Stimulated activated CD8-positive, alpha-beta memory T cell treated with anti-CD3 and anti-CD28 coated beads, Interleukin-4, amount 100 ng/mL, for 1 hour (primary cell): ENCODE measurements at places on chromosomes 13 and 19.

DNA sequence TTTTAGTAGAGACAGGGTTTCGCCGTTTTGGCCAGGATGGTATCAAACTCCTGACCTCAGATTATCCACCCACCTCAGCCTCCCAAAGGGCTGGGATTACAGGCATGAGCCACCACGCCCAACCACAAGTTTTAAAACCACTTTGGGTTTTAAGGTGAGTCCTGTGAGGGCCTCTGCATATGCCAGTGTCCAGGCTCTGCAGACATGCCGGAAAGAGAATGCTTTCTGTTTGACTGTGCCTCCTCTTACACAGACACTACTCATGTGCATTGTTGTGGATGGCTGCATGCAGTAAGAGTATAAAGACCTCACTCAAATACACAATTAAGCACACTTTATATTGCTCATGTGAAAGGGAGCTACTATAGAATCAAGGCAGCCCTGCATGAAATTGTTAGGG is 20.8 kb upstream of the SLC25A30 start:
- no peak for DNase-seq

- no peak for DNase-seq
Measured at GRCh38 chr13:80040196-80040980, 300.5 kb downstream of the SPRY2 start.

DNA sequence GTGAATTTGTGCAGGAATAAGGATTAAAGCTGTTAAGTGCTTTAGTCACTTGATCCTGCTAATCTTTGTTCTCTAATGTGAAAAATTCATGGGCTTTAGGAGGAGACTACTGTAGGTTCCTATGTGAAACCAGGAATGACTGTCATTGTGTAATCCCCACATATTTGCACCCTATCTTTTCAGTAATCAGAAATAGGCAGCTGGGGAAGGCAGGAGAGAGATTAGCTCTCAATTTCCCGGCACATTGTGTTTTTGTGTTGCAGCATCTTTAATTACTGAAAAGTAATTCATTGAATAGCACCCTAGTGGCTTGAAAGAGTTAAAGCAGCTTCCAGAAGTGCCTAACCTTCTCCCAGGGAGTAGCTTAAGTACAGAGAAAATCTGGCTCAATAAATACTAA is 282.9 kb downstream of the OLFM4 start:
- DNase-seq = no peak

DNA sequence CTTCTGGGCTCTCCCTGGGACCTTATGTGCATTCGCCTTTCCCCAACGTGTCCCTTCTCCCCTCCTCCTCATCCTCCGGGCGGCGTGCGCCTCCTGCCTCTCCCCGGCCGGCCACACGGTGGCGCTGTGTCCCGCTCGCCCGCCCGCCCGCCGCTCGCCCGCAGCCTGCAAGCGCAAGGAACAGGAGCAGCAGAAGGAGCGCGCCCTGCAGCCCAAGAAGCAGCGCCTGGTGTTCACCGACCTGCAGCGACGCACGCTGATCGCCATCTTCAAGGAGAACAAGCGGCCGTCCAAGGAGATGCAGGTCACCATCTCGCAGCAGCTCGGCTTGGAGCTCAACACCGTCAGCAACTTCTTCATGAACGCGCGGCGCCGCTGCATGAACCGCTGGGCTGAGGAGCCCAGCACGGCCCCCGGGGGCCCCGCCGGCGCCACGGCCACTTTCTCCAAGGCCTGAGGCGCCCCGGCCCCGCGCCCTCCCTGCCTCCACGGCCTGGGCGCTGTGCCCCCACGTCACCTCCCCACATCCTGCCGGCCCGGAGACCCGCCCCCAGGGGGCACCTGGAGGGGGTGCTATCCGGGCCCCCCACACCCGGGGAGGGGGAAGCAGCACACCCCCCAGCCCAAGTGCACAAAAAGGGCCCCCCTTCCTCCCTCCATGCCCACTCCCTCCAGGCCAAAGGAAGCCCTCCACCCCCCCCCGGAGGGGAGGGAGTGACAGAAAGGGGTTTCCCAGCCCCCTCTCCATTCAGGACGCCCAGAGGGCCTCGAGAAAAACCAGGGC is 21.9 kb downstream of the ONECUT3 start:
- DNase-seq = no peak

DNA sequence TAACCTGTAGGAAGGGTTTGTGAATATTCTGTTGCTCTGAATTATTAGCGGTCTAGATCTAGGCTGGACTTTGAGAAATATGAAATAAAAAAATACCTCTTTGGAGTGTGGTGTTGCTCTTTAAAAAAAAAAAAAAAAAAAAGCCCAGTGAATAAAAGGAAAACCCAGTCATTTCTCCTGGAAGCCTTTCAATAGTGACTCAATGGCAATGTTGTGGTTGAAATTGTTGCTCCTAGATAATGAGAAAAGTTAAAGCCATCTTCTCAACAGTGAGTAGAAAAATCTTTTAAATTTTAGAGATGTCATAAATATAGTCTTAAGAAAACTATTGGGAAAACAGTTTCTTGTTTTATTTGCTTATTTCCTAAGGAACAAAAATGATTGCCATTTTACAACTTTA is 135.3 kb downstream of the RFC3 start:
- DNase-seq = no peak

DNA sequence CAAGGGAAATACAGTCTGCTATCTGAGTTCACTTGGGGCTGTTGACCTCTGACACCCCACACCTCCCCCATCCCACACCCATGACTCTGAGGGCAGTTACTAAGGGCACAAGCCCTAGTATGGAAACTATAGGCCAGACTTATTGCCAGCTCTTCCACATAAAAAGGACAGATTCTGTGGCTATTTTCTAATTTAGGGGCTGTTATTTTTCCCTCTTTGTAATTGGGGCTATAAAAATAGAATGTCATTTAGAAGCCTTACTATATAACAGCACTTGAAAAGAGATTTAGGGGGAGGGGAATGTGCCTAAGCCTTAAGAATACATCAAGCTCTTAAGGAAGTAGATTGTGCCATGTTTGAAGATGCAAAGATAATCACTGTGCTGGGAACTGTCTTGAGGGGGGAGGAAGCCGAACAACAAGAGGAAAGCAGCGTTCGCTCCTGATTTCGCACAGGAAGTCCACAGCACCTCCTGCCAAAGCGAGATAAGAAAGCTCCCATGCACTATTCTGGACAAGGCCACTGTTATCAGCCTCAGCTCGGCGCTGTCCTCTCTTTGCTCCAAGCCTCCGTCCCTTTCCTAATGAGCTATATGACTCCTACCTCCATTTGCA is 86.6 kb downstream of the FLT1 start:
- no peak for DNase-seq
